Activated CD8-positive, alpha-beta memory T cell treated with anti-CD3 and anti-CD28 coated beads for 48 hours (primary cell): ENCODE measurements at places on chromosomes 4 and X.

GRCh38 chr4:93888768-93889167, 60.2 kb downstream of the ATOH1 start:
- DNase-seq: no peak

DNA sequence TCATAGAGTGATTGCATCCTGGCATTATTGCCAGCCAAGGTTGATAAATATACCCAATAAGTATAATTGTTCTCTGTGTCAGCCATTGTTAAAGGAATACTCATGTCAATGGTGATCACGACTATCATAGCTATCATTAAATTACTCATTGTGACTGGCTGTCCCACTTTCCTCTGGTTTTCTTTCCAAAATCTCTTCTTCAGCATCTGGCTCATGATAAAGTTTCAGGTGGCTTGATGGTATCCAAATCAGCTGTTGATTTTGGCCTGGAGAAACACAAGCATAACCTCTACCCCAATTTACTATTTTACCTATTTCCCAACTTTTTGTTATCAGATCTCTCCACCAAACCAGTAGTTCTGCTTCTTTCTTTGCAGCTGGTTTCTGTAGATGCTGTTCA, 67.1 kb upstream of the SPIN2A start:
- DNase-seq: no peak

GRCh38 chr4:128608006-128608405, 201.5 kb upstream of the JADE1 start:
- no peak for DNase-seq

GRCh38 chrX:47746446-47746845, 87.5 kb upstream of the UXT start:
- no peak for DNase-seq

DNA sequence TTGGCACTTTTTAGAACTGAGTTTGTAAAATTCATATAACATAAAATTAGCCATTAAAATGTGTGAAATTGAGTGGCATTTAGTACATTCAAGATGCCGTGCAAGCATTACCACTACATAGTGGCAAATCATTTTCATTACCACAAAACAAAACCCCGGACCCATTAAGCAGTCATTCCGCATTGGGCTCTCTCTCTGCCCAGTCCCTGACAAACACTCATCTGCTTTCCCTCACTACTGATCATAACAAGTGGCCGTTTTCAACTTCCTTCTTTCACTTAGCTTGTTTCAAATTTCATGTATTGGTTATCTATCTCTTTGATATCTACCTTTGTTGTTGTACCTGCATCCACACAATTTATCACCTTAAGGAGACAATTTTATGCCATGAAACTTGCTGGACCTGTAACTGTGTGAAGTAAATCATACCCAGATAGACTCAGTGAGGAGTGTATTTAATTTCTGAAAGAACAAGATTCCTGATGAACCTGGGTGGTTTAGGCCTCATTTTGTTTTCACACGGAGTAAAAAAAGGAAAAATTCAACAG, 202.1 kb downstream of the OR13H1 start:
- no peak for DNase-seq

- DNase-seq: no peak
Measured at GRCh38 chrX:8811611-8812010, 10.4 kb upstream of the FAM9A start.

DNA sequence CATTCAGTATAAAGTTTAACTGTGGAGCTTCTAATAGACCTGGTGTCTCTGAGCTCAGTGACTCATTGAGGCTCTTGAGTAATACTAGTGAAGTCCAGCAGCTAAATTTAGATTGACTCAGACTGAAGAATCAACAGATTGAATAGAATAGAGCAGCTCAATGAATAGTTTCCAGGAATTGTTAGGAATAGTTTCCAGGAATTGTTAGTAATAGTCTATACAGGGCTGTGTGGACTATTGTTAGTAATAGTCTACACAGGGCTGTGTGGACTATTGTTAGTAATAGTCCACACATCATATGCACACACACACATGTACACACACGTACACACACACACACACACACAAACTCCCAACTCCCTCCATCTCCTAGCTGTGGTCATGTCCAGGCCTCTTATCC, 3.0 kb downstream of the GIMD1 start:
- no peak for DNase-seq

- no peak for DNase-seq
Measured at GRCh38 chr4:149223659-149224058, 592.0 kb downstream of the IQCM start.

GRCh38 chr4:155966731-155967395, 13.2 kb upstream of the CTSO start:
- no peak for DNase-seq

DNA sequence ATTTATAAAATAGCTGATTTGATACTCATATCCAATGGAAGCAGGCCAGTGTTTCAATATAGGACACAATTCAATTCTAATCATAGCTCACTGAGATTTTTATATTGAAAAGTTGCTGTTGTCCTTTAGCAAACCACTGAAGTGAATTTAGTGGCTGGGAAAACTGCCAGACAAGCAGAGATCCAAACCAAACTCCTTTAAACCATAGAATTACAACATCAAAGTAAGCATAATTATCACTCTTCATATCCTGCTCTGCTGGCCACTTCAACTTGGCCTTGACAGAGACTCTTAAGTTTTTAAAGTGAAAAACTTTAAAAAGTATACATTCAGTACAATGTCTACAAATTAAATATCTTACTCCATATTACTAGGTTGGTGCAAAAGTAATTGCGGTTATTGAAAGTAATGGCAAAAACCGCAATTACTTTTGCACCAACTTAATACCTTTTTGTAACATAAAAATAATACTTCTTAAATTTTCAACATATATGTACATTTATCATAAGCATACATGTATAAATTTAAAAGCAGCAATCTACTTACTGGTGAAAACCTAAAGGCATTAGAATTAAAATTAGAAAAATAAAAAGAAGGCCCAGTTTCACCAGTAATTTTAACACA, 433.0 kb downstream of the PCDH10 start:
- DNase-seq: no peak

GRCh38 chrX:20477836-20478524, 211.3 kb upstream of the RPS6KA3 start:
- no peak for DNase-seq

DNA sequence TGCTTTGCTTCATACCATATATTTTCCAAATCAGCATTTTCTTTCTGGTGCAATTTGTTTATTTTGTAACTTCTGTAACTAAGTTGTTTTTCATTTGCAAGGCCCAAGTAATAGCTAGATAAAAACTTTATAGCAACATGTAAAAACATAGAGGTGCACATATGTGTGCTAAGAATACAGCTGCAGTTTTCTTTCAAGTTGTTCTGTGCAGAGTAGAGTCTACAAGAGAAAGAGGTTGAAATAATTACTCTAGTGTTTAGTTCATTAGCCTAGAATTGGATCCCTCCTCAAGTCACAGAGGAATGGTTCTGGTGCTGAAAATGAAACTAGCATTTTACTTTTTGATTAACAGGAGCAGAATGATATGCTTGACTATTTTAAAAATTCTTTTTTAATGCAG, 32.2 kb upstream of the PDLIM5 start:
- no peak for DNase-seq

- no peak for DNase-seq
Measured at GRCh38 chrX:24276015-24276414, 37.9 kb downstream of the SUPT20HL2 start.

DNA sequence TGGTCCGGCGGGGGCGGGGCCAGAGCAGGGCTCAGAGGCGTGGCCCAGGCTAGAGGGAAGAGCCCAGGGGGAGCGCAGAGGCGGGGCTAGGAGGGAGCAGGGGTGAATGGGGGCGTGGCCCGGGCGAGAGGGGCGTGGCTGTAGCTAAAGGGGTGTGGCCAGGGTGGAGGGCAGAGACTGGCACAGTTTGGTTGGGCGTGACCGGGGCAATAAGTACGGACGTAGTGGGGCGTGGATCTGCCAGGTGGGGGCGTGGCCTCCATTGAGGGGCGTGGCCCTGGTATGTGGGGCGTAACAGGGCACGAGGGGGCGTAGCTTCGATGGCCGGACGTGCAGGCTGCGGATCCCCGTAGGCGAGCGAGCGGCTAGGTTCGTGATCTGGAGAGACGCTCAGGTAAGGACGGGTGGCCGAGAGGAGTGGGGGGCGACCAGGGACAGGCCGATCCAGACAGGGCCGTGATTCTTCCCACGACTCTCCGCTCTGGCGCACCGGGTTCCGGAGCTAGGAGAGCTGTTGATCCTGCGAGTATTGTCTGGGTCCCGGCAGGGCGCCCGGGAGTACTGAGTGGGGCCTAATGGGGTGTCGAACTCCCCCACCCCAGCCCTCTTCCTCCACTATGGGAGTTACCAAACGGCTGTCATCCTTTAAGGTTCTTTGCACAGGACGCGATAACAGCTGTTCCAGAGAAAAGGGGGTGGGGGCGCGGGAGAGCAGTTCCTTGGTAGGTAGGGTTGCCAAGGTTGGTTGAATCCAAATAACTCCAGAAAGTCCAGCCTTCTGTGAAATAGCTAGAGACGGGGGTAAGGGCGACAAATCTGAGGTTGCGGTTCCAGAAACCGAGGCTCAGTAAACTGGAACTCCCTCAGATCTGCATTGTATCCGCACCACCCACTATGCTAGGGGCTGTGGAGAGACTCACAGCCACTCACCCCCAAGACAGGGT, at the start of gene CA5B:
CA5B (plus strand) TSS at position 312 of the 944 bp plus-strand sequence. CDS start 11,754 bp downstream, outside the sequence.
- peak; percentile 94 for DNase-seq

- no peak for DNase-seq
Measured at GRCh38 chrX:107700317-107700774, 72.0 kb downstream of the PRPS1 start.

DNA sequence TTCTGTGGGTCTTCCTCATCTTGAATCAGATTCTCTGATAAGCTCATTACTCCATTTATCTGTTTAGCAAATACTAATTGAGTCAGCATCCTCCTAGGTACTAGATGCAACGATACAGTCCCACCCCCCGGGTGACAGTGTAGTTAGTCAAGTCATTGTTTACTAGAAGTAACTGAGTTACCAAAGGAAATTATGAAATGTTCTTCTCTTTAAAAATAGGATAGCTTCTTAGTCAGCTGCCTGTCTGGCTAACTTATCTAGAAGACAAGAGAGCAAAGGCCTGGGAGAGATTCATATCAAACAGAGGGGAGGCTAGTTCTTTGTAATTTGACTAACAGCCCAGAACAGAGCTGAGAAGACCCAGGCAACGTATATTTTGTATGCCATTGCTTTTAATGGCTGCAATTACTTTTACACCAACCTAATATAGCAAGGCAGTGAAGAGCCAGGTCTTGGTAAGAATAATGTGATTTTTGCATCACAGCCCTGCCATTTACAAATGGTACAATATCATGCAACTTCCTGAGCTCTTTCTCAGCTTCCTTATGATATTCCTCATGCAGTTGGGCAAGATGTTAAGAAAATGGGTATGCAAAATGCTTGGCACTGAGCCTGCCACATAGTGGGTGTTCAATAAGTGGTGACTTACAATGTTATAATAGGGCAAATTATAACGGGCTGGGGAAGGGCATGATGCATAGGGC, 149.9 kb downstream of the CHIC2 start:
- DNase-seq: no peak

GRCh38 chr4:8152090-8152864, 6.3 kb downstream of the ABLIM2 start:
- DNase-seq: no peak
